HEK293T (cell line): ENCODE measurements at places on chromosomes 5 and 9.
A peak's percentile ranks its signal among the peaks of the same experiment; 100 is the strongest.

- DNase-seq: peak; percentile 57
These were observed 32.7 kb downstream of the TMEFF1 start for GRCh38 chr9:100505564-100506159.

DNA sequence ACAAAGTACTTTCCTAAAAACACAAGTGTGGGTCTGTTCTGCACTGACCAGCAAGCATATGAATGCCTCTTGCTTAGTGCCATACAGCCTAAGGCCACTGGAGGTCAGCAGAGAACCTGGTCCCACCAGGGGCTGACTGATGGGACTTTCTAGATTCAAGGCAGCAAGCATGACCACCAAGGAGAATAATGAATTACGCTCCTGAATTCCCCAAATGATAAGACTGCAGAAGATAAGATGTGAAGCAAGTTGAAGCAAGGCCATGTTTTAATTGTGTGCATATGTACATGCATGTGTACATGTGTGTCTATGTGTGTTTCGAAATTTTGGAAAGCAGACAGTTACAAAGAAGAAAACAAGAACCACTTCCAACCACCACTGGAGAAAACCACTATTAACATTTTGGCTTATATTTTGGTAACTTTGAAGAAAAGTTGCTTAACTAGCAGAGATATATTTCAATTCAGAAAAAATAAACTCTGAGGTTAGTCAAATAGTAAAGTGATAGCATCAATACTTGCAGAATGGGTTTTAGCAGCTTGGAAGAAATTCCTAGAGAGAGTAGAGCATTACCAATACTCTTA, 70.5 kb downstream of the ERP44 start:
- DNase-seq: peak; percentile 77

- DNase-seq: peak; percentile 42
These were observed 448 bp downstream of the RELL2 start for GRCh38 chr5:141637123-141637766.

DNA sequence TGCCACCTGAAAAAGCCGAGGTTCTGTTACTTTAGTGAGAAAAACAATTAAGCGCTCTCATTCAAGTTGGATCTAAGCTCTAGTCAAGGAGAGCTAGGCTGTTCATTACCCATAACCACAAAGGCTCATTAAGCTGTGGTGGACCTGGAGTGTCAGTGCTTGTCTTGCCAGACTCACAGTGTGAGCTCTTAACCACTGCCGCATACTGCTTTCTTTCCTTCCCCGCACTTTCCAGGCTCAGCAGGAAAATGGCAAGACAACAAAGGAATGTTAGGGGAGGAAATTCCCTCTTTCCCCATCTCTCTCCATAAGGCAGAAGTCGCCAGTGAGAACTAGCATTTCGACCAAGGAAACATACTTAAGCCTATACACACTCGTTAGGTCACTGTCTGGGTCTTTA, 467.3 kb downstream of the ENC1 start:
- no peak for DNase-seq

- no peak for DNase-seq
These were observed 139.3 kb upstream of the NR3C1 start for GRCh38 chr5:143542798-143543144.

DNA sequence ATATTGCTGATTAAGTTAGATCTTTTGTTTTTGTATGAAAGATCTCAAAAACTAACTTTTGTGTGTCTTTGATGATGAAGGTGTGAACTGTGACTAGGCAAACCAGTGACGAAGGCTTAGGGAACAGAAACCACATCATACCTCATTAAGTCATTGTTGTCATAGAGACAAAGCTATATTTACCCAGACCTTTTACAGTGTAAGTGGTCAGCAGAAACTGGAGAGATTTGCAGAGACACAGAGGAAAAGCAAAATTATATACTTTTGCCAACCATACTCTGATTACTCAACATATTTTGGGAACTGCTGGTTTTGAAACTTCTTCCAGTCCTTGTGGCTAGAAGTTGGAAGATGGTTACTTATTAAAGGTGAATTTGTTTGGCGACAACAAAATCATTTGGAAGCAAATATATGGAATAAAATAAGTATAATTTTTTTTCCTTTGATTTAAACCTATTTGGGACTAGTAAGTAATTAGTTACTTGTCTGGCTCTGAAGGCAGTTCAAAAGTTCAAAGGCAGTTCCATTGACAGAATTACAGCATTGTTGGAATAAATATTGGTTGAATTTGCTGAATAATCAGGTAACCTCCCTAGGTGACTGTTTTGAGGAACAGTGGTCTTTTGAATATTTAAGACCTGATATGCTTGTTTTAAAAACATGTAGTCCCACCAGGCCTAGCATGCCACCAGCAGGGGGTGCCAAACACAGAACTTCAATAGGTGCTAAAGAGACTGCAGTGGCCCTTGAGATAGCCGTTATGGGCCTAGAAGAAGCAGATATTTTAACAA, 103.8 kb downstream of the RPS23 start:
- DNase-seq: peak; percentile 52

- peak; percentile 6 for DNase-seq
These were observed 19.4 kb downstream of the CCDC171 start for GRCh38 chr9:15572200-15572770.

GRCh38 chr5:174272671-174273070, 227.2 kb downstream of the NSG2 start:
- no peak for DNase-seq

GRCh38 chr5:14980698-14981097, 109.1 kb upstream of the ANKH start:
- DNase-seq: no peak

DNA sequence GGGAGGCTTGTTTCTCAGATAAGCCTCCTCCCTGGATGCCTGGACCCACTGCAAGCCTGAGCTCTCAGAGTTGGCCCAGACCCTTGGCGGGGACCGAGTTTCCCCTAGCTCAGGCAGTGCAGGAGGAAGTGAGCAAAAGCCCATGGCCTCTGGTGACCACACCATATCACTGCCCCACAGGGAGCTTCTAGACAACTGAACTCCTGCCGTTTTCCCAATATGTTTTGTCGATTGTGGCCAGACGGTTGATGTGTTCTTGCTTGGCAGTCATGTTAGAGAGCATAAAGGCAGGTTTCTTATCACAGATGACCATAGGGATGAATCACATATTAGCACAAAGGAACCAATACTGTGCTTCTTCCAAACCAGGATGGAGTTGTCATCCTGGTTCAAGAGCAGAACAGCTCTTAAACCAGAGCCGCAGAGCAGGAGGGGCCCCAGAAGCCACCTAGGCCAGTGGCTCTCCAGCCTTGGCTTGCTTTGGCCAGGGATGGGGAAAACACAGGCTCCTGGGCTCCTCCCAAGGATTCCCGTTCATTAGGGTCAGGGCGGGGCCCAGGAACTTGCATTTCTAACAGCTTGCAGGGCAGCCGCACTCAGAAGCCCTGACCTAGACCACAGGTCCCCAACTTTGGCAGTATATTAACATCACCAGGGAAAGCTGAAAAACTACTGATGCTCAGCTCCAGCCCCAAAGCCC, 113.1 kb upstream of the TBC1D2 start:
- no peak for DNase-seq

GRCh38 chr9:134068744-134069479, 1.1 kb upstream of the BRD3 start:
- DNase-seq: no peak

- DNase-seq: no peak
These were observed 185.5 kb upstream of the KCNN2 start for GRCh38 chr5:114176356-114176755.

DNA sequence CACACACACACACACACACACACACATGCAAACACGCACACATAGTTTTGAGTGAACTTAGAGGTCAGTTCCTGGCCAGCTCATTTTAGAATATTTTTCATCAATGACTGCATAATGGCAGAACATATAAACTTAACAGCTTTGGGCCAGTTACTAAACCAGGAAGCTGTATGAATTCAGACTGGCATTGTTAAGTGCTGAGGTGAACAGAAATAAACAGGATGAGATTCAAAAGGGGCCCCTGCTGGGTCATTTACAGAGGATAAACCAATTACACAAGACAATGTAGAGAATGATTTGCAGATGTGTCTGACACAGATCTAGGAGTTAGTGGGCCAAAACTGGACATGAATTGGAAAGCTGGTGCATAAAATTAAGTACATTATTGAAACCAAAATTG, 44.6 kb downstream of the MARCHF11 start:
- DNase-seq: no peak

GRCh38 chr5:172004824-172005237, 1.6 kb downstream of the FBXW11 start:
- DNase-seq: no peak
